ENCODE measurements at places on chromosomes 7 and 10.

DNA sequence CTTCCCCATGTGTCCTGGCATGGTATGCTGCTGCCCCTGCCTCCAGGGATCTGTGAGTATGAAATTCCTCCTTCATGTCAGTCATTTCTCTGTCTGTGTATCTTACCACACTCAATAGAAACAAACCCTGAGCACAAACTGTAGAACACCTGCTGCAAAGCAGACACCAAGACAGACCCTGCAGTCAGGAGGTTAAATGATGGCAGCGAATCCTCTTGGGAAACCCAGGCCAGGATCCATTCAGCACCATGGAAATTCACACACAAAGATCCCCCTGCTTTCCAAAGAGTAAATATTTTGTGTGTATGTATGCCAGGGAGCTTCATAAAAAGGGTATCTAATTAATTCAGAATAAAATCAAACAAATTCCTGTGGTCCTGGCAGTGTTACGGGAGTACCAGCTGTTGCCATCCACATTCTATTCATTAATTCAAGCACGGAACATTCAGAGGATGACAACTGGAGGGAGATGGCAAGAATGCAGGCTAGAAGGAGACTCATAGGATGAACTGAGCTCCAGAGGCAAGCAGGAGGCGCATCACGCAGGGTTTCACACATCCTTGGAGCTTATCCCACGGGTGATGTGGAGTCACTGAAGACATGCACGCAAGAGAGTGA is 14.8 kb downstream of the ITIH5 start:
- no peak for DNase-seq

DNA sequence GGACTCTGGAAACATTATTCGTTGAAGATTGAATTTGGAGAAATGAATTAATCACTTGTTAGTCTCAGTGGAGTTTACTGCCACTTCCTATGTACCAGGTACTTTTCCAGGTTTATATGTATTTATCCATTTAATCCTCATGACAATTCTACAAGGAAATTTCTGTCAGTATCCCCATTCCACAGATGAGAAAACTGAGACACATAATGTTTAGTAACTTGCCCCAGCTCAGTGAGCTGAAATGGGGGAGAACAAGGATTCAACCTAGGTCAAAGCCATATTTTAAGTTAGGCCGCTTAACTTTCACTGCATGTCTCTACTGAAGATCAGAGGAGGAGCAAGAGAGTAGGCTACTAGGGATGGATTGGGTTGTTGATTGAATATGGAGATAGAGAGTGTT is 4.6 kb upstream of the SCIN start:
- DNase-seq, result no peak

GRCh38 chr7:152202056-152202455 is 176.6 kb downstream of the GALNT11 start:
- no peak for DNase-seq

GRCh38 chr7:27198871-27199801 is 755 bp downstream of the HOXA13 start:
- DNase-seq, result no peak

DNA sequence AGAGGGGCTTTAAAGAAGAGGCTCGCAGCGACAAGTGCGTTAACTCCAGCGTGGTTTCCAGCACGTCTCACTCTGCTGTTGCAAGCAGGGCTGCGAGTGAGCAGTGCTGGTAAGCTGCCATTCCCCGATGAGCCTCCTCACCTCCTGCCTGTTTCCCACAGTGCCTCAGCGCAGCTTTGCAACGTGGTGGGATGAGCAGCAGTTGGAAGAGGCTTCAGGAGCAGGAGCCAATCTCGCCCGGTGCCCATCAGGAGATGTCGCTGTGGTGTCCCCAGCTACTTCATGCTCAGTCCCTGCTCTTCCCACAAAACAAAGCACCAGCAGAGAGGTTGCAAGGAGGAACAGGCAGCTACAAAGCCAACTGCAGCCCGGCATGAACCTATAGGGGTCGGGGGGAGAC is 2.4 kb upstream of the ADARB2 start:
- no peak for DNase-seq

- DNase-seq, result no peak
These were observed 1.7 kb upstream of the UPP1 start for GRCh38 chr7:48087349-48087748.

DNA sequence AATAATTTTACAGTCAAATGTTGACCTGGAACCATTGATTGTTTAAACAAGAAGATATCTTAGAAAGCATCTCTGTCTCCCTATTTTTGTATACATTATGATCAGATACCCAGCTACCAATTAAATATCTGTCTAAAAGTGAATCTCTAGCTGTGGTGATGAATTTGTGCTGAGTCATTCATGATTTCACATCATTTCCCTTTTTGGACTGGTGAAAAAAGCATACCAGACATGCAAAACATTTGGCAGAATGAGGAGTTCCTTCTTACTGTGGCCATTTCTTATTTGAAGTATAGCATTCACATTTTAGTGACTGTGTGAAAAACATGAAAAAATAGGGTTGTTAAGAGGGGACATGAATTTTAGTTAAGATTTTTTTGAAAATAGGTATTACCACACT is 98.0 kb upstream of the GATA3 start:
- DNase-seq, result no peak

DNA sequence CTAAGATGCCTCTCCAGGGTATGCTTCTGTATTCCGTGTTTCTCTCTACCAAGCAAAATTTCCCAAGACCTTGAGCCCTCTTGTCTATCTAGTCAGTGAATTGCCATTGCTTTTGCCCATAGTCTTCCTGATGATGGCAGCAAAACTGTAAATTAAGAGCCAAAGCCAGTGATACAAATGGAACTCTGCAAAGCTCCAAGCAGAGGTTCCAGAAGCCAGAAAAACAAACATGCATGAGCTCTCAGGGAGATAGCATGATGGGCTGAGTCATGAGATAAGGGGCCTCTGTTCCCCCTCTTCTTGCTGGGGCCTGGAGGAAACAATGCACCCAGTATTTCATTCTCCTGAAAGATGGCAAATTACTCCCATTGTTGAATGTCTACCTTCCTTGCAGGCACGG is 24.7 kb downstream of the LSMEM1 start:
- peak; percentile 14 for DNase-seq

GRCh38 chr10:58453105-58453504 is 59.6 kb upstream of the BICC1 start:
- no peak for DNase-seq

DNA sequence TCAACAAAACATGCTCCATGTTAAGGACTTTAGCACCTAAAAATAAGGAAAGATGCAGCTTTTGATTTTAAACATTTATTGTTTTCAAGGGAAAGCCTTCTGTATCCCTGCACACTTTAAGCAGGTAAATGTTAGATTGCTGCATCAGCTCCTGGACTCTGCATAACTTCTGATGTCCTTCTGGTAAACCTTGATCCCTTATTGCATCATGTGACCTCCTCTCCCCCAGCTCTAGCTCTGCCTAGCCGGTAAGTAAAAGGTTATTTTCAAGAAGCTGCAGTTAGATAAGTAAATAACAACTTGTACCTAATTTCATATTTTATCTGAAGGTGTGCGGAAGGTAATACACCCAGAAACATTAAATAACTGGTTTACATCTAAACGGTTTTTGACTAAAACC is 37.5 kb downstream of the PDK4 start:
- DNase-seq, result no peak

GRCh38 chr10:116272440-116273283 is at the start of gene GFRA1:
TSS of gene GFRA1 (minus strand) at chr10:116273206. CDS start at chr10:116272029, 1,177 bp downstream.
- DNase-seq, result no peak

GRCh38 chr10:103709341-103709920 is 145.9 kb downstream of the SH3PXD2A start:
- DNase-seq, result no peak

- no peak for DNase-seq
These were observed 167.1 kb upstream of the ADO start for GRCh38 chr10:62637249-62638061.

- DNase-seq, result no peak
These were observed 285.9 kb upstream of the FZD8 start for GRCh38 chr10:35927990-35928488.

DNA sequence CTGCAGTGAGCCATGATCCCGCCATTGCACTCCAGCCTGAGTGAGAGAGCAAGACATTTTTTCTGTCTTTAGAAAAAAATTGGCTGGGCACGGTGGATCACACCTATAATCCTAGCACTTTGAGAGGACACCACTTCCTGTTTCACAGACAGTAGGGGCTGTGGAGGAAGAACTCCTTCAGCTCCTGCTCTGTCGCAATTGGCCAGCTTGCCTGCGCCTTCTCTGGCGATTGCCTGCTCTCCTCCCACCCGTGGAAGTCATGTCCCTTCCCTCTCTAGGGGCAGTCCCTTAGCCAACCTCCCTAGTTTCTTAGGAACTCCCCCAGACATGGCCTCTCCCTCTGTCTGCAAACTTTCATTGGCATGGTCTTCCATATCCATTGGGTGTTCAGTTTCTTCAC is 8.7 kb downstream of the PDSS1 start:
- no peak for DNase-seq

- DNase-seq, result no peak
These were observed 1421.2 kb upstream of the CELF2 start for GRCh38 chr10:9596368-9596920.

DNA sequence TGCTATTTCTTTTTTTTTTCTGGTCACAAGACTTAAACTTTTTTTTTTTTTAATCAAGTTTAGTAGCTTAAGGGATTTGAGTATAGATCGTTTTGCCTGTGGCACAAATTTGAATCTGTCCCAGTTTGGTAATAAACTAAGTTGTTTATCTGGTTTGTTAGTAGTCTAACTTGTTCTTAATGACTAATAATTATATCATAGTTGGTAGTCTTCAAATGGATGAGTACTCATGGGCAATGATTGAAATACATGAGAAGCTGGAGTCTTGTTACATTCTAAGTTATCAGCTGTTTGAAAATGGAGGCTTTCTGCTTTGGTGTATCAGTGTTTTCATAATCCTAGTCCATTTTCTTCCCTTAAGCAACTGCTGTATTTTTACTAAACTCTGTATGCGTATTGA is 12.3 kb downstream of the BTAF1 start:
- DNase-seq, result no peak

- DNase-seq, result no peak
These were observed 106.3 kb downstream of the INPP5A start for GRCh38 chr10:132643709-132644526.

GRCh38 chr7:43572516-43573049 is 10.3 kb upstream of the STK17A start:
- no peak for DNase-seq

- DNase-seq, result no peak
These were observed 37.5 kb downstream of the AKR1C8 start for GRCh38 chr10:5147255-5147980.

DNA sequence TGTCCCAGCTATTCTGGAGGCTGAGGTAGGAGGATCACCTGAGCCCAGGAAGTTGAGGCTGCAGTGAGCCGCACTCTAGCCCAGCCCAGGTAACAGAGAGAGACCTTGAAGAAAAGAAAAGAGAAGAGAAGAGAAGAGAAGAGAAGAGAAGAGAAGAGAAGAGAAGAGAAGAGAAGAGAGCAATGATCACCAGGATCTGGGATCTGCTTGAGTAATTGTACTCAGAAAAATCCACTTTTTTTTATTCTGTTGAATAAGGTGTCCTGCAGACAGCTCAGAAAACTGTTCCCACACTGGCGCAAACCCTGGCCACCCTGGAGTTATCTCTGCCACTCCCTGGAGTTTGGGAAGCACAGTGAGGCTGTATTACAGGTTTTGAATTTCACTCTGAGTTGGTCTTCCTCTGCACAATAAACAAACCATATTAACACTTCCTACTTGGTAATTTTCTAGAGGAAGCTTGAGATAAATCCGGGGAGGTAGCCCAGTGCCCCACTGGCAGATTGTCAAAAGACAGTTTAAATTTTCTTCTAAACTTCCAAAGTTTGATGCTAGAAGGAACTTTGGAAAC is 9.6 kb upstream of the OAT start:
- no peak for DNase-seq

- DNase-seq, result no peak
These were observed 44.3 kb downstream of the ARL4A start for GRCh38 chr7:12731775-12732174.

DNA sequence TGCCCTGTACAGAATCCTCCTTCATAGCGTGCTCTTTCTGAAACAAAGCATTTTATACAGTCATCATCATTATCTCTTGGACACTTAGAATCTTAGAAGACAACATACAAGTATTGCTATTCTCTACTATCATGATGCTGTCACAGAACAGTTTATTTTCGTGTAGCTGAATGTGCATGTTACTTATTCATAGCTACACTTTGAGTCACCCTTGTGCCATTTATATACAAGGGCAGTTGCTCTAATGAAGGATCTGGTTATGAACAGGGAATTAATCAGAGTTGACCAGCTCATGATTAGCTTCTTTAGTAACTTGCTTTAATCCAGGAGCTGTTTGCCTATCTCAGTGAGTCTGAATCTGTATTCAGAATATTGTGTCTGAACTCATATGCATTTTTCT is 11.2 kb downstream of the CASP2 start:
- DNase-seq, result no peak

- DNase-seq, result no peak
These were observed 227.5 kb downstream of the WDR11 start for GRCh38 chr10:121078672-121079102.

DNA sequence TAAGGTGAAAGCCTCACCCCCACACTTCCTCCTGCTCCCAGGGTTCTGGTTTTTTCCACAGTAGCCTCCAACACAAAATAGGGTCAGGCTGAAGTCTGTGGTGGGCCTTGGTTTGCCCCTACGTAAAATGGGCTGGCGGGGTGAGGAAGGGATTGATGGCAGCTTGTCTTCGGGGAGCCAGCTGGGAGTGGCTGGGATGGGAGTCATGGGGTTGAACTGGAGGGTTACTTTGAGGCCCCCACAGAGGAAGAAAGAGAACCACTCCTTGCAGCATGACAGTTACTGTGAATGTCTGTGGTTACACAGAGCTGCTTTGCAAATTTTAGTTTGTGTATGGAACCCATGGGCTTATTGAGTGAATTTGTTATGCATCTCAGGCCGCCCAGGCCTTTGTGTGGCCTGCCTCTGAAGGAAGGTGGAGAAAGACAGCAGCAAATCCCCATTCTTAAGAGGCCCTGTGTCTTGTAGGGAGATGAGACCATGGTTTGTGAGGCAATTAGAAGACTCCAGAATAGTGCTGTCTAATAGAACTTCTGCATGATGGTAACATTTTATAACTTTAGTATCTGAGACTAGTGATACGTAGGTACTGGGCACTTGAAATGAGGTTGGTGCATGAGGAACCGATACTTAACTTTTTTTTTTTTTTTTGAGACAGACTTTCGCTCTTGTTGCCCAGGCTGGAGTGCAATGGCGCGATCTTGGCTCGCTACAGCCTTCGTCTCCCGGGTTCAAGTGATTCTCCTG is 8.1 kb downstream of the TRIM8 start:
- DNase-seq, result no peak

DNA sequence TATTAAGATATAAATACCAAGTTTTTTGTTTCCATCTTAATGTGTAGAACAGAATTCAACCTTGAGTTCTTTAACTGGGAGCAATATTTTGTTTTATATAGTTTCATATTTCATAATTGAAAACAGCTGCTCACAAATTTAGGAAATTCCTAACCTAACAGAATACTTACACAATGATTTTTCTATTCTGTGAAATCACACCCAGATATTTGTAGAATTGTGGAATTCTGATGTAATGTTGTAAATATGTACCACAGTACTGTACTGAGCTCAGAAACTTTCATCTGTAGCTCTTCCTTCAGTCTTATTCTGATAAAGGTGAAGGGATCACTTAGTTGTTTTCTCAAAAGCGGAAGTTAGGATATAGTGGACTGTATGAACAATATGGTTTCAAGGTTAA is 143.4 kb upstream of the GLI3 start:
- no peak for DNase-seq

GRCh38 chr10:86366902-86367151 is 232 bp upstream of the GRID1 start:
- DNase-seq, result no peak

- no peak for DNase-seq
These were observed 879.0 kb upstream of the CELF2 start for GRCh38 chr10:10138685-10139084.
